ENCODE measurements at places on chromosomes 6 and 20.
A peak's percentile ranks its signal among the peaks of the same experiment; 100 is the strongest.

DNA sequence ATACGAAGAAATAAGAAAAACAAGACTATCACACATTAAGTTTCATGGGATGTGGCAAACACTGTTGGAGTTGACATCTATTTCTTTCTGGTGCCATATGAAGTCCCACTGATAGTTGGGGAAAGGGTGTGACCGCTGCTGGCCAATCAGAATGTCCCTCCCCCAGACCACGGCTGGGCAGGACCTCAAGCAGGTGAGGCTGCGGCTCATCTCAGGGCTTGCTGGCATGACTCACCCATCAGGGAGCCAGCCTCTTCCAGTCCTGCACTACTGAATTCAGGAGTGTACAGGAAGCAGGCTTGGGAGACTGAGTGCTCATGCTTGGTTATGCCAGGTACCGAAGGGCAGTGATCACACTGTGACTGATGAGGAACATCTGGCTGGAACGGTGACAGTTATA lies 18.9 kb downstream of the PREP start:
- DNase-seq: no peak

DNA sequence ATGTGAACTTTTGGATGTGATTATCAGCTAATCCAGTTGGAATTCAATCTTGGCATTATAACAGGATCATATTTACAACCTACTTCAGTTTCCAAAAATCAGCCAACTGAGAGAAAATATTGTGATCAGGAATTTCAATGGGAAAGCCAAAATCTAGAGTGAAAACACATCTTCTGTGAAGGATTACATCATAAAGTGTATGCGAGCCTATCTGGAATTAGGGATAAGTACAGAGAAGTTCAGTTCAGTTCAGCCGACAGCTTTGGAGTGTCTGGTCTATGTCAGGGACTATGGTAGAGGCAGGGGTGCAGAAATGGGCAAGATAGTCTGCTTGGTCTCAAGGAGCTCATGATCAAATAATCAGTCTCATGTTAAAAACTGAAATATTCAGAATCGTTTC lies 12.3 kb upstream of the PRIM2 start:
- peak; percentile 16 for DNase-seq

DNA sequence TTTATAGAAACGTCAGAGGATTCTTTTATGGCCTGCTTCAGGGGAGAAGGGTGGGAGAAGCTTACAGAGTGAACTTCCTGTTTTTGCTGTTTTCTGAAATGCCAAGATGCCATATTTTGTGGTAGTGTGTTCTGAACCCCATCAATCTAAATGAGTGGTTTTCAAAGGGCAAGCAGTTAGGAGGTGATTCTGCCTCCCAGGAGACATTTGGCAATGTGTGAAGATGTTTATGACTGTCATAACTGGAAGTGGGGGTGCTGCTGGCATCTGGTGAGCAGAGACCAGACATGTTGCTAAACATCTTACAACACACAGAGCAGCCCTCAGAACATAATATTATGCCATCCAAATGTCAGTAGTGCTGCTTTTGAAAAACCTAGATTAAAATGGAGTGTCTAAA lies 6.0 kb upstream of the PRL start:
- DNase-seq: no peak

DNA sequence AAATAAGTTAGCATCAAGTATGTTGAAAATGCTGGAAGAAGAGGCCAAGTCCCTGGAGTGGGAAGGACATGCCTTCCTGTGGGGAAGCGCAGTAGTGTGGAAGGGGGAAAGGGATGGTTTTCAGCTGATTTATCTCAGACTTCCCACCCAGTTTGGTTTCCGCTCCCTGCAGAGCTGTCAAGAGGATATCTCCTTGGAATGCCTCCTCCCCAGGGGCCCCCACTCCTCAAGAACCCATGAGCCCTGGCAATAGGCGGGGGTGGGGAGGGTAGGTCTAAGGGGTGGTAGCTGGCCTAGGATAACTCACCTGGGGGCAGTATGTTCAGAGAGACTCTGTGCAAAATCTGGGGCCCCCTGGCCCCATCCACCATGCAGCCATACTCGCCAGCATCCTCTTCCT lies 696 bp downstream of the TREML1 start:
- DNase-seq: no peak

GRCh38 chr20:51796340-51796739 lies 6.0 kb downstream of the SALL4 start:
- no peak for DNase-seq

- DNase-seq: no peak
Observed at GRCh38 chr6:7974565-7974937, 64.0 kb upstream of the TXNDC5 start.
